ENCODE measurements at places on chromosomes 6 and 20. TPM values are rescaled to one million over a fixed set of nuclear protein-coding genes. Genes with fewer than 3 reads are reported as not detected.

DNA sequence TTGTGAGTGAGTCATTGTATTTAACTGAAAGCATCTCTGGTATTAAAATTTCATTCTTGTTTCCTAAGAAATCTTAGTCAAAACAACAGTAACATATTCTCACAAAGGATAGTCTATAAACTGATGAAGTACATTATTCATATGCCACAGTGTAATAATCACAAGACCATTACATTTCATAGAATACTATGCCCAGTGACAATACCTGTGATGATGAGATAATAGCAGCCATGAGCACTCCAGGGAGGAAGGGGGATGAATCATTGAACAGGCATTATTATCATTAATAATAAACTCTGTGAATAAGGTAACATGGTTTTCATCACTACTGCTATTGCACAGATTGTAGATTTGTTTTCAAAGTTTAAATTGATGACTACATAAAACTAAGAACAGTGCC lies 667.9 kb downstream of the EPM2A start:
- no peak overlapping the region for H3K27ac ChIP-seq
- H3K4me1 ChIP-seq: no peaks in the 10 kb centered on the region
- no peak for DNase-seq
- H3K36me3 ChIP-seq: no peaks in the 10 kb centered on the region
- no peaks in the 10 kb centered on the region for H3K27me3 ChIP-seq

GRCh38 chr20:1491281-1491840 lies at the start of gene SIRPB2:
TSS of gene SIRPB2 (minus strand) at chr20:1491420. CDS start at chr20:1491359, 61 bp downstream.
- no peak for DNase-seq
- peak within 1 kb of the TSS; percentile 41 for H3K4me3 ChIP-seq
- no peaks in the 10 kb centered on the region for H3K4me1 ChIP-seq

DNA sequence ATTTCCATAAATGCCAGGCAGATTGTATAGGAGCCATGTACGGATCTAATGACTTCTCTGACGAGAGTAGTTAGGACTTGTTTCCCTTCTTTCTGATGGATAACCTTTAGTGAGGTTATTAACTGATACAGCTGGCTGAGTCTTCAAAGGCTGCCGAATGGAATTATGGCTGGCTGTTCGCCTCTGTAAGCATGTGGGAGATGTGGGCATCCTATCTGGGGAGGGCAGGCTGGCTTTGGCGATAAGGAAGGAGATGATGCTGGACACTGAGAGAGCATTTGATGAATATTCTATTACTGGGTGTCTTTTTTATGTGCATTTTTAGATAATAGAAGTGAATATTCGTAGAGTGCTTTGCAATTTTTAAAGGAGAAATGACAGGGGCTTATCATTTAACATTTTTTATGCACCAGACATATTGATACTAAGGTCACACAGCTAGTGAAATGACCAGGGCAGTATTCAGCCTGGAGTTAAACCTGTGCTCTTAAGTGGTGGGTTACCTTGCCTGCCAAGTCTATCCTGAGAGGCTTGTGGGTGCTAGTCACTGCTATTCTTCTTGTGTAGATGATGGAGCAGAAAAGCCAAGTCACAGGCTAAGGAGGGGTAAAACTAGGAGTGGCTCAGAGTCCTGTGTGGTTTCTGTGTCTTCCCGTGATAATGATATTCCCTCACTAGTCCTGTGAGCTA lies 3.1 kb downstream of the PBOV1 start:
- H3K4me3 ChIP-seq: no peak overlapping the region
- no peak overlapping the region for H3K27ac ChIP-seq
- DNase-seq: no peak

Gene PROKR2
- total RNA-seq: not detected

GRCh38 chr6:122610690-122611455 lies 668 bp downstream of the PKIB start:
- peak overlapping the region; percentile 65 for H3K4me3 ChIP-seq
- no peaks in the 10 kb centered on the region for H3K36me3 ChIP-seq
- no peaks in the 10 kb centered on the region for H3K4me1 ChIP-seq
- H3K27ac ChIP-seq: peak overlapping the region; percentile 76

- no peaks in the 10 kb centered on the region for H3K27me3 ChIP-seq
- H3K36me3 ChIP-seq: no peaks in the 10 kb centered on the region
Measured at GRCh38 chr6:136579800-136580199, 29.6 kb upstream of the MAP7 start.

DNA sequence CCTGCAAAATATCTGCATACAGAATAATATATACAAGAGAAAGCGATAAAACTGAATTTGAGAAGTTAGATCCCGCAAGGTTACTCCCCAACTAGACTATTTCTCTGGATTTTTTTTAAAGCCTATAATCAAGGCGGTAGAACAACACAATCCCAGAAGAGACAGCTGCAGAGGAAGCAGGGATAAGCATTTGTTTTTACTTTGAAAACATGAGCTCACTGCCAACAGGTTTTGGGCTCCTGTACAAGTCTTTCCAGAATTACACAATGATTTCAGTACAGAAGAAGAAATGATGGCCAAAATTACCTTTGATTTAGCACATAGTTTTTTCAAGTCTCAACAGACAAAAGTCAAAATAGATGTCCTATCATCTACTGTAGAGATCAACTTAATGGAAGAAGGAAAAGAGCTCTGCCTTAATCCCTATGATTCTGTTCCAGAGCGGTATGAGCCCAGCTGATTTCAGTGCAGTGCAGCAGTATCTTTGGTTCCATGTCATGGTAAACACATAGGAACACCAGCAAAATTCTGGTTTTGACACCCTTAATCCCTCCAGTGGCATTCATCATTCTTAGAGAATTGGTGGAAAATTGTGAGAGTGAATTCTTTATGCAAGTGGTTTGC lies 304.3 kb downstream of the HDGFL1 start:
- H3K27me3 ChIP-seq: no peaks in the 10 kb centered on the region
- no peaks in the 10 kb centered on the region for H3K4me1 ChIP-seq
- H3K27ac ChIP-seq: peak overlapping the region; percentile 83
- no peak overlapping the region for H3K4me3 ChIP-seq
- no peak for DNase-seq
- H3K36me3 ChIP-seq: no peaks in the 10 kb centered on the region

GRCh38 chr20:9474835-9475415 lies 39.5 kb upstream of the LAMP5 start:
- no peak overlapping the region for H3K4me3 ChIP-seq
- no peak overlapping the region for H3K27ac ChIP-seq
- H3K27me3 ChIP-seq: no peaks in the 10 kb centered on the region

DNA sequence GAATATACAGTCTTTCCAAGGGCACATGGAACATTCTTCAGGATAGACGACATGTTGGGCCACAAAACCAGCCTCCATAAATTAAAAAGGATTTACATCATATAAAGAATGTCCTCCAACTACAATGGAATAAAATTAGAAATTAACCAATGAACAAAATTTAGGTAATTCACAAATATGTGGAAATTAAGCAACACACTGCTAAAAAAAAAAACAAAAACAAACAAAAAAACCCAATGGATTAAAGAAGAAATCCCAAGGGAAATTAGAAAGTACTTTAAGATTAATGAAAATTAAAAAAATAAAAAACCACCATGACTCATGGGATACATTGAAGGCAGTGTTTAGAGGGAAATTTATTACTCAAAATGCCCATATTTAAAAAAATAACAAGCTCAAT lies 21.4 kb upstream of the NT5E start:
- H3K27me3 ChIP-seq: no peaks in the 10 kb centered on the region
- DNase-seq: no peak
- H3K36me3 ChIP-seq: no peaks in the 10 kb centered on the region
- H3K4me3 ChIP-seq: no peak overlapping the region
- H3K4me1 ChIP-seq: no peaks in the 10 kb centered on the region

Gene SOX18
- 8.8 TPM for total RNA-seq

GRCh38 chr6:41186031-41186562 lies 14.9 kb downstream of the TREML2 start:
- no peaks in the 10 kb centered on the region for H3K4me1 ChIP-seq
- H3K27me3 ChIP-seq: no peaks in the 10 kb centered on the region
- H3K4me3 ChIP-seq: no peak overlapping the region
- no peaks in the 10 kb centered on the region for H3K36me3 ChIP-seq
- no peak for DNase-seq
- H3K27ac ChIP-seq: no peak overlapping the region

Gene WFDC2
- total RNA-seq: 106 TPM

Data from breast epithelium (tissue), 4 donors.